ENCODE measurements at places on chromosomes 1 and 21. TPM values are rescaled to one million over a fixed set of nuclear protein-coding genes. Genes with fewer than 3 reads are reported as not detected.

Gene LCE6A
- not detected for total RNA-seq

Gene GBP6
- total RNA-seq: not detected

Gene LHX8
- total RNA-seq: not detected

Gene DRAXIN
- total RNA-seq: 0.10 TPM

Gene RGS13
- not detected for total RNA-seq

Gene ZNF672
- total RNA-seq: 24.1 TPM

Gene OR2AK2
- not detected for total RNA-seq

Gene ZMYM4
- 65.9 TPM for total RNA-seq

All from osteocyte (in vitro differentiated cells).